ENCODE measurements at places on chromosomes 7 and 10. TPM values are rescaled to one million over a fixed set of nuclear protein-coding genes. Genes with fewer than 3 reads are reported as not detected.

The GLI3 gene
- 0.88 TPM for total RNA-seq

GRCh38 chr10:88221010-88221973, 357.9 kb downstream of the PTEN start:
- DNase-seq, result no peak

- no peak for DNase-seq
These were observed 7.7 kb downstream of the CHPF2 start for GRCh38 chr7:151239837-151240459.

DNA sequence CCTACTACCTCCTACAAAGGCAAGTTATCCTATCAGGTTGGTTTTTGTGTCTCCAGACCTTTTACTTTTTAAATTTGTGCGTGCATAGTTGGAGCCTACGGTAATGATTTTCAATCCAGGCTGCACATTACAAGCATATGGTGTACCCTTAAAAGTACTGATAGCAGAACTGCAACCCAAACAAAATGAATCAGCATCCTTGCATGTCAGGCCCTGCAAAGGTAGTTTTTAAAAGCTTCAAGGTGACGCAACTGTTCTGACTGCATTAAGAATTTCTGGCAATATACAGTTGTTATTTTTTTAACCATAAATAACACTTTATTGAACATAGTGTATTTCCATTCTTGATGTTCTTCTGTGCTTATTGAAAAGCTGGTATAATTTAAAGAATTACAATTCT, 28.9 kb downstream of the GNAT3 start:
- no peak for DNase-seq

DNA sequence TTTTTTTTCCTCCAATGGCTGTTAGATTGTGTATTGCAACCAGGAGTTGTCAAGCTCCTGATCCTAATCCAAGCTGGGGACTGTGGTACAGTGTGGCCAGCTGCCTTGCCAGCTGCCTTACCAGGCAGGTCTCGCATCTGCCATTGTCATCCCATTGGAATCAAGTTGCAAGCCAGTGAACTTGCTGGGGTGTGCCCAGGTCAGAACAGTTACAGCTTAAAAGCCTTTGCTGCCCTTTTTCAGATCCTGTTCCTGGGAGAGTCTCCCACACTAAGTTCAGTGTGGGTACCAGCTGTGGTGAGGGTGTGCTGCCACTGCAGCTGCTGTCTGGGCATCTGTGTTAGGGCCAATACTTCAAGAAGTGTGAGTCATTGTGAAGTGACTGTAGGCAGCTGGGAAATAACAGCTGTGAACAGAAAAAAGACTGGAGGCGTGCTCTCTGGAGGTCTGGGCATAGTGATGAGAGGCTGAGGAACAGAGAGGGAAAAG, 72.8 kb downstream of the CCNY start:
- DNase-seq, result no peak

- DNase-seq, result no peak
These were observed 19.2 kb upstream of the IKZF1 start for GRCh38 chr7:50285269-50285668.

DNA sequence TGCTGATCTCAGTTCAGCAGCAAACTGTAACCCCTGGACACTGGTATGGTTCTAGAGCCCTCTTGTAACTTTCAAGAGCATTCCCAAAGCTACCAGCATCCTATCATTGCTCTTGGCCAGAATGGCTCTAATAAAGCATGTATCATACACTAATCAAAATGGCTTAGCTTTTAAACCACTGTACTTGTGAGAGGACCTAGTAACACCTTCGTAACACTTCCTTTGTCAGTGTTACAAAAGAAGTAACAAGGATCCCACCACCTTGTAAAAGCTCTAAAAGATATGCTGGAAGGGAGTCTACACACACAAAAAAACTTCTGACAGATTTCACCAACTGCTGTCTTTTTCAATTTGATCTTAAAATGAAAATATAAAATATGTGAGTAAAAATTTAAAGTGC, 144.7 kb downstream of the ALOX5 start:
- DNase-seq, result no peak
